Epithelial cell of alveolus of lung (primary cell): ENCODE measurements at places on chromosomes 1 and 21. TPM values are rescaled to one million over a fixed set of nuclear protein-coding genes. Genes with fewer than 3 reads are reported as not detected.

Gene SEC16B
- total RNA-seq, result 2.1 and 2.3 TPM in 2 replicates

Gene RHCE
- total RNA-seq, result 0.56 and 1.3 TPM in 2 replicates

Gene CFAP74
- total RNA-seq, result not detected in 2 replicates

Gene KLF17
- not detected in 2 replicates for total RNA-seq

Gene FCRL2
- total RNA-seq, result not detected in 2 replicates

Gene HCN3
- 0.08 and 0.26 TPM in 2 replicates for total RNA-seq

Gene SERPINC1
- total RNA-seq, result 0.13 TPM in 1 of 2 replicates, not detected in the other

Gene CELA2B
- total RNA-seq, result not detected in 2 replicates

Gene CAPN8
- 0.26 TPM in 1 of 2 replicates, not detected in the other for total RNA-seq

Gene SPATA1
- under 0.01 and 0.78 TPM in 2 replicates for total RNA-seq

Gene DMBX1
- not detected in 2 replicates for total RNA-seq

Gene TIMM17A
- 37.0 and 62.6 TPM in 2 replicates for total RNA-seq

Gene CYP4A11
- not detected in 2 replicates for total RNA-seq

Gene MYOG
- total RNA-seq, result 22.8 TPM in 1 of 2 replicates, not detected in the other

Gene GALE
- total RNA-seq, result 10.7 and 71.2 TPM in 2 replicates

Gene ANKRD35
- total RNA-seq, result 1.8 and 8.8 TPM in 2 replicates

Gene NUP210L
- not detected in 2 replicates for total RNA-seq

Gene AMY1C
- total RNA-seq, result not detected in 2 replicates

Gene VASH2
- total RNA-seq, result 3.5 and 6.8 TPM in 2 replicates

Gene ACTN2
- 1.6 TPM in 1 of 2 replicates, not detected in the other for total RNA-seq

Gene FCRL4
- not detected in 2 replicates for total RNA-seq

Gene SAMD11
- 30.3 and 46.1 TPM in 2 replicates for total RNA-seq

Gene PEA15
- total RNA-seq, result 40.1 and 68.7 TPM in 2 replicates

Gene DHCR24
- total RNA-seq, result 18.6 and 228 TPM in 2 replicates

Gene KCNJ15
- 0.88 and 4.9 TPM in 2 replicates for total RNA-seq
